ENCODE measurements at places on chromosomes 2 and 18.

DNA sequence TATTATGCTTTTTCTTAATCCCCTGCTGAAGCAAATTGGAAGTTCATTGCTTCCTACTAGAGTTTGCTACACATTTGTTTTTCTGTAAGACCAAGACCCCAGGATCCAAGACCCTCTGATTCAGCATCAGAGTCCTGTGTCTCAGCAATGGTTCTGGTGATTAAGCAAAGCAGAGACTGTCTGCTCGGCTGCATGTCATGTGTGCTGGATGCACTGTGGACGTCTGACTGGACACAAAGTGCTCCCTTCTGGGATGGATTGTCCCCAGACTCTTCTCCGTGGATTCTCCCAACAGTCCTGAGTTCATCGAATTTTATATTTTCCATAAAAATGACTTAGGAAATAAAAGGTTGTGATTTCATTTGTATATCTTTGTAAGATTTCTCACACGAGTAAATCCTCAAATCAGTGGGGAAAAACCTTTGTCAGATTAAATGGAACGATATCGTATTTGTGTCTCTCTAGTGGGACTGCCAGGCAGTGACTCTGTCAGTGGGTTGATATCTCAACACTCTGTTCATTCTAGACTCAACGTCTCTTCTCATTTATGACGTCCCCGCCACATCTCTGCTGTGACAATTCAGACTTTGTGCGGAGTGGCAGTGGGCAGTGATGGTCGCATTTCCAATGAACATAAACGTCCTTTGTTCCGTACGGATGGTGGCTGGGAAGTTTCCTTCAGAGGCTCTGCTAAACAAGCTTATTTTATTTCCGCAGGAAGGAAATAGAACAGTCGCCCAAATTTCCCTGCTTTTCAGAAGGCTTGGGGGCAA lies 58.6 kb downstream of the NCAPH start:
- no peak for DNase-seq

GRCh38 chr2:14306268-14306861 lies 326.2 kb upstream of the LRATD1 start:
- DNase-seq, result no peak

GRCh38 chr2:152890736-152891135 lies 172.3 kb downstream of the ARL6IP6 start:
- DNase-seq, result no peak

DNA sequence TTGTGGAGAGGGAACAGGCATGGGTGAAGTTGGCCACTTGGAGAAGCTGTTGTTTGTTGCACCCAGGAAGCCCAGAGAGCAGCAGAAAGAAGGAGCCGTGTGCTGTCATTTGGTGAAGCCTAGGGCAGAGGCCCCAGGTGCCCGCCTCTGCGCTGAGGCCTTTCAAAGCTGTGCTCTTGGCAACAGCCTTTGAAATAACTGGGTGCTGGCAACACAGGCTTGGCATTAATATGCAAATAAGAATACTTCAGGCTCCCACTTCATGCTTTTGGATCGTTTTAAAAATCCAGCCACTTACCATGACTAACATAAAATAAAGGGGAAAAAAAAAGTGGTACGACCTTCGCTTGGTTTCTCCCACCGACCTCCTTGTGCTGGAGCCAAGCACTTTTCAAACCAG lies 41.1 kb downstream of the DHRS9 start:
- DNase-seq, result no peak

- DNase-seq, result no peak
Observed at GRCh38 chr2:227780981-227781615, 32.5 kb upstream of the CCL20 start.

DNA sequence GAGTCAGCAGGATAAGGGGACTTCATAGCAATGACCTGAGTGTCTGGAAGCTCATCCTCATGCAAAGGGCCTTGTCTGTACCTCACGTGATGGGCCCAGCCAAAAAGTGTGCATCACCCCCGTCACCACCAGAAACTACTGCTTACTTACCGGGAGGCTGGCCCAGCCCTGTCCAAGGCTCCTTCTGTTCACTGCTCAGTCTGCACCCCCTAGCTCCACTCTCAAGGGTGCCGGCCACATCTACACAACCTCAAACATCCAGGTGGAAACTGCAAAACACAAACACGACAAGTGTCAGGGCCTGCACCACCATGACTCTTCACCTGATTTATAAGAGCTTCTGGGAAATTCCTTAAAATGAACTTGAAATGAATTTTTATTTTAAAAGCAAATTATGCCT lies 55.1 kb downstream of the ADD2 start:
- no peak for DNase-seq

- no peak for DNase-seq
Observed at GRCh38 chr2:198325359-198325758, 521.0 kb downstream of the PLCL1 start.

DNA sequence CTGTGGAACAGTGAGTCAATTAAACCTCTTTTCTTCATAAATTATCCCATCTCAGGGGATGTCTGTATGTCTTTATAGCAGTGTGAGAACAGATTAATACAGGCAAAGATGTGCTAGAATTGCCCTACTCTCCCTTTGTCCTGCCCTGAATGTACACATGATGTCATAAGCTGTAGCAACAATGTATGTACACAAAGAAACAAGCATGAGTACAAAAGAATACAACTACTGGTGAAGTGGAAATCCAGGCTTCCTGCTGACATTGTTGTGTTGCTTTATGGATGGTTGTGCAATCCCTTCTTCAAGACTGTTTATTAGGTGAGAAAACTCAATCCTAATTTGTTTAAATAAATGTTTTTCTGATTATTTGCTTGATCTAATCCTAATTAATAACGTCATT lies 446.6 kb downstream of the DSC3 start:
- DNase-seq, result no peak

DNA sequence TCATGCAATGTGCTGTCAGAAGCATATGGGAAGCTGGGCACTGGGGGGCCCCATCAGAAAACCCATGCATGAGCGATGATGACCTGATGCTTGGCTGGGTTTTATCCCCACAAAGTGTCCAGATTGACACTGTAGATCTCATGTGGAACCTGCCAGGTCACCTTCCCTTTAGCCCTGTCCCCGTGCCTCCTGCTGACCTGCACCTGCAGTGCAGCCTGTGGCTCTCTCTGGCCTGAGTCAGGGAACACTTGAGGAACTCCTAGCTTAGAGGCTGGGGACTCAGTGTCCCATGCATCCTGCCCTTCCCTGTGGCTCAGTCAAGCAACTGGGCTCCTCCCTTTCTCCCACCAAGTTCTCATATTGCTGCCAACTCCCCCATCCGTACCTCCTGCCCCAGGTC lies 57.7 kb downstream of the PDCL3 start:
- DNase-seq, result no peak

- DNase-seq, result no peak
Observed at GRCh38 chr2:168534926-168535325, 78.9 kb downstream of the CERS6 start.

GRCh38 chr18:23943104-23943503 lies 71.5 kb upstream of the TTC39C start:
- no peak for DNase-seq

DNA sequence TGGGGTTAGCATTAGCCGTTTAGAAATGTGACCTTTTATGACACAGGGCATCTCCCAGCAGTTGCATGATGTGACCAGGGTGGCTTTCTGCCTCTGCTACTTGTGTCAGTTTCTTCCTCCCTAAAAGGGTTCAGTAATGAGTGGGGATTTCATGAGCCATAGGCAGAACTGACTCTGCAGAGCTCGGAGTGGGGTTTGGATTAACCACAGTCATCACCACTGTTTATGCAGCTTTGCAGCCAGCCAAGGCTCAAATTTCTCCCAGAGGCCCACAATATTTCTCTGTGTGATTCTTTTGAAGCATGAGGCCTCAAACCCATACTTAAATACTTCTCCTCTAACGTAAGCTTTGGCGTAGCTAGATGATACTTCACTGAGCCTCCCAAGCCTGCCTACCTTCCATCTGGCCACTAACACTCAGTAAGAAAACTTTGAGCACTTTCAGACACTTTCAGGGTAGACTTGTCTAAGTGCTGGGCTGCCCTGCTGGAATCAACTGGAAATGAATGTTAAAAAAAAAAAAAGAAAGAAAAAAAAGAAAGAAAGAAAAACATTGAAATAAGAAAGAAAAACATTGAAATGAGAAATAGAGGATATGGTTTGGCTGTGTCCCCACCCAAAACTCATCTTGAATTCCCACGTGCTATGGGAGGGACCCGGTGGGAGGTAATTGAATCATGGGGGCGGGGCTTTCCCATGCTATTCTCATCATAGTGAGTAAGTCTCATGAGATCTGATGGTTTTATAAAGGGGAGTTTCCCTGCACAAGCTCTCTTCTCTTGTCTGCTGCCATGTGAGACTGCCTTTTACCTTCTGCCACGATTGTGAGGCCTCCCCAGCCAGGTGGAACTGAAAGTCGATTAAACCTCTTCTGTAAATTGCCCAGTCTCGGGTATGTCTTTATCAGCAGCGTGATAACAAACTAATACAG lies 11.5 kb upstream of the LAPTM4A start:
- no peak for DNase-seq

GRCh38 chr2:225531559-225531958 lies 132.0 kb downstream of the NYAP2 start:
- no peak for DNase-seq

GRCh38 chr2:47964722-47965434 lies 58.6 kb upstream of the FBXO11 start:
- no peak for DNase-seq

DNA sequence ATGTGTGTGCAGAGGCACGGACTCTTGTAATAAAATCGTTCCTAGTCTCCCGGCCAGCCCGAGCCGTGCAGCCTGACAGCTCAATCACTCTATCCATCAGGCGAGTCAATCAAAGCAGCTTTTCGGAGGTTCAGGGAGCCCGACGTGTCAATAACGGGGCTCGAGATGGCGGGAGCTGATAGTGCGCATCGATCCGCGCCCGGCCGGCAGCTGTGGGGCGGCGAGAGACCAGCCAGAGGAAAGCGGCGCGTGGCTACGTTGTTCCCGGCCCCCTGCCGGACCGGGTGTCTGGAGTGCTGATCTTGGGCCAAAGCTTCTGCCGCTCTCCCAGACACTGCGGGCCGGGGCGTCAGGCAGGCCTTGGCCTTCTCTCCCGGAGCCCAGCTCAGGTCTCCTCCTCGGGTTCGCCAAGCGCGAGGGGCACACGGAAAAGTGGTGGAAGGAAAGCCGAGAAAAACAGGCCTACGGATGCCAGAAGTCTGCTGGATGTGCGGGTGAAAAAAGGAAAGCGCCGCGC lies 2.4 kb downstream of the EN1 start:
- no peak for DNase-seq

DNA sequence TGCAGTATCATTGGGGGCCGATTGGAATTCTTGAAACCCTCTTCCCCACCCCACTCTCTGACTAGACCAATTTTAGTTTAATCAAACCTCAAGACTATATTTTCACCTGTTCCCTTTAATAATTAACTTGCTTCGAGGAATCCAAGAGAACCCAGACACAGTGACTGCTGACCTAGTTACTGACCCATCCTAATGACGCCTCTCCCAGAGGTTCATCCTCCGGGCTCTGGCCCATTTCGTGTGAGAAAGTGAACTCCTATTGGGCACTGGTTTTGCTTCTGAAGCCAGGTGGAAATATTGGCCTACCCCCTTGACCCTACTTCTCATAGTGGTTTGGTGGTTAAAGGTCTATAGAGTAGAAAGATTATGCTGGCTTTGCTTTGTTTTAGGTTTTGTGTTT lies 39.9 kb downstream of the RPL37A start:
- DNase-seq, result no peak

- no peak for DNase-seq
Observed at GRCh38 chr2:225999692-226000091, 600.2 kb downstream of the NYAP2 start.

GRCh38 chr2:190794377-190794776 lies 86.2 kb upstream of the GLS start:
- no peak for DNase-seq

DNA sequence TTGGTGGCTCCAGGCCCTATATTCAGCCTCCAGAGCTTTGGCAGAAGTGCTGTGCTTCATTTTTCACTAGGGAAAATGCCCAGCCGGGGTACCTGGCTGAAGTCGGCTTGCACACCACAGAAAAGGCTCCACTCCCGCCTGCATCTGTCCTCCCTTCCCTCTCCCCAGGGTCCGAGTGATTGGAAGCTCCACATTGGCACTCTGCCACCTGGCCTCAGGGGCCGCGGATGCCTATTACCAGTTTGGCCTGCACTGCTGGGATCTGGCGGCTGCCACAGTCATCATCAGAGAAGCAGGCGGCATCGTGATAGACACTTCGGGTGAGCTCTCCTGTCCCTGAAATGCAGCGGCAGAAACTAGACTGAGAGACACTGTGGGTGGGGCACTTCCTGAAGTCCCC lies 47.4 kb downstream of the IMPA2 start:
- DNase-seq, result no peak

DNA sequence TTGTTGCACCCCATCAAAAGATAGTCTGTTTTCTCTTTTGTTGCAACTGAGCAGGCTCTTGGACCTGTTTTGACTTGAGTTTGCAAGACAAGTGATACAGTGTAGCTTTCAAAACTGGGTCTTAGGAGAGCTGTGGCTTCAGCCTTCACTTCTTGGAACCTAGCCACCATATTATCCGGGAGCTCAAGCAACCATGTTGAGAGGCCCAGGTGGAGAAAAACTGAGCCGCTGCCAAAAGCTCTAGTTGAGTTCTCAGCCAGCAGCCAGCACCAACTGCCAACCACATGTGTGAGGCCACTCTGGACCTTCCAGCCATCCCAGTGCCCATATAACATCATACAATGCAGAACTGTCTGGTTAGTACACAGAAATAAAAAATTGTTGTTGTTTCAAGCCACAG lies 5.4 kb downstream of the CACNB4 start:
- no peak for DNase-seq

GRCh38 chr2:39202639-39203369 lies 41.0 kb downstream of the CDKL4 start:
- no peak for DNase-seq

DNA sequence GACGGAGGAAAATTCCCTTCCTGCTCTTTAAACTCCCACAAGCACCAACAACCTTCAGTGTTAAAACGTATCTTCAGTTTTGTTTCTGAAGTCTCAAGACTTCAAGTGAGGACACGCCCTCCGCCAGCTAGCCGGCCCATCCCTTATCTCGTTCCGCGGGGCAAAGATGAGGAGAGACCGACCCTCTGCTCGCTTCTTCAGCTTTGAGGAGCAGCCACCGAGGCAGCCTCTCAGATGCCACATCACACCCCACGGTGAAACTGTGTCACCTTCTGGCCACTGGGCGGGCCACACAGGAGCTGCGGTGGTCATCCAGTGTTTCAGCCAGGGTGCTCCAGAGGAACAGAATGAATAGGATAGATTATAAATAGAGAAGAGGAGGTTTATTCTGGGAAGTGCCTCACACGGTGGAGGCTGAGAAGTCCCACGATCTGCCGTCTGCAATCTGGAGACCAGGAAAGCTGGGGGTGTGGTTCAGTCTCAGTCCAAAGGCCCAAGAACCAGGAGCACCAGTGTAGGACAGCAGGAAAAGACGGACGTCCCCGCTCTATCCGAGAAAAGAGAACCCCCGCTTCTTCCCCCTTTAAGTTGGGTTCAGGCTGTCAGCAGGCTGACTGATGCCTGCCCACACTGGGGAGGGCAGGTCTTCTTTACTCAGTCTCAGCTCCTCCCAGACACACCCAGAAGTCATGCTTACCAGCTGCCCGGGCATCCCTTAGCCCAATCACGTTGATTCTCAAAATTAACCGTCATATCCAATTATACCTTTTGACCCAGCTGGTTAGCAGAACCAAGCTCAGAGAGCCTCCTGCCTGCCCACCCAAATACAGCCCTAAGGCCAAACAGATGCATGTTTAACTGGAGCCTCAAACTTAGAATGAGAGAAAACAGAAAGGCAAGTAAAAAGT lies 399.7 kb upstream of the ID2 start:
- no peak for DNase-seq

GRCh38 chr2:237253046-237253702 lies 160.8 kb downstream of the COL6A3 start:
- DNase-seq, result no peak

- DNase-seq, result no peak
Observed at GRCh38 chr2:240957656-240958365, 40.6 kb upstream of the SNED1 start.
